Muscle of back (tissue), 13 donors: ENCODE measurements at places on chromosomes 3 and 15. TPM values are rescaled to one million over a fixed set of nuclear protein-coding genes. Genes with fewer than 3 reads are reported as not detected.

Gene DLL4
- polyA plus RNA-seq: 10.6 TPM

Gene DGKG
- 2.4 TPM for polyA plus RNA-seq

Gene PP2D1
- 0.19 TPM for polyA plus RNA-seq

Gene BNC1
- polyA plus RNA-seq: 1.5 TPM

Gene KNL1
- polyA plus RNA-seq: 9.4 TPM

Gene NEK10
- 1.7 TPM for polyA plus RNA-seq

Gene CORO2B
- 5.9 TPM for polyA plus RNA-seq

Gene PLA2G4B
- 9.7 TPM for polyA plus RNA-seq
